ENCODE measurements at places on chromosomes 3 and 15. TPM values are rescaled to one million over a fixed set of nuclear protein-coding genes. Genes with fewer than 3 reads are reported as not detected.

Gene CFAP44
- total RNA-seq: 1.3 TPM

Gene TLR9
- total RNA-seq: not detected

Gene RYK
- total RNA-seq: 29.3 TPM

Gene GOLGA6L7
- total RNA-seq: not detected

Gene SERPINI1
- total RNA-seq: 1.1 TPM

Gene HLTF
- total RNA-seq: 10.8 TPM

Gene CCR3
- total RNA-seq: not detected

Gene ACP3
- total RNA-seq: 39.2 TPM

Gene SPESP1
- not detected for total RNA-seq

Gene PIF1
- total RNA-seq: 5.5 TPM

DNA sequence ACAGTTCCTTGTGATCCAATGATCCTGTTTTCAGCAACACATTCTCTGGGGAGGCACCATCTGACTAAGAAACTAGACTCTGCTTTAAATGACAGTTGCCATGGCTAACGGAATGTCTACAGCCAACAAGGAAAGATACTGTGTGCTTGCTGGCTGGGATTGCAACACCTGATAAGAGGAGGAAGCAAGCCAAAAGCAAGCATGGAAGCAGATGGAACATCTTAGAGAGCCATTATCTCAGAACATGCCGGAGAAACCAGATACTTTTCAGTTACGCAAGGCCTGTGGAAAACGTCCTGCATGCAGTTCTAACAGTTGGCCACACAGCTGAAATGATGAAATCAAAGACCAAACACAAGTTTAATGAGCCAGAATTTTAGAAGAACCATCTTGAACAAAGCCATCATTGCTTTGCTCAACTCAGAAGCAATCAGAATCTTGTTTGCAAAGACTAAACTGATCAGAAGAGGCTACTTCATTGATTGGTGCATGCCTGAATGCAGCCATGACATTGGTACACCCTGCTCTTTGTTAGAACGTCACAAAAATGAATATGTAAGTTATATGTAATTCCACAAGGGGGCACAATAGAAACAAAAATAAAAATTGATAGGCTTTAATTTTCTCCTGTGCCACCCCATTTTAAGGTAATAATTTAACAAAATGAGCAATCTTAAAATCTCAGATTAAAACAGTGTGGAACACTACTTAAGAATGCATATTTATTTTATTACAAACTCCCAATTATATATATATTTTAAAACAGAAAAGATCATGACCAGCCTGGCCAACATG is 50.8 kb downstream of the GXYLT2 start:
- no peaks in the 10 kb centered on the region for H3K27me3 ChIP-seq
- DNase-seq: no peak
- H3K36me3 ChIP-seq: no peaks in the 10 kb centered on the region
- no peak overlapping the region for H3K4me3 ChIP-seq
- no peak overlapping the region for H3K27ac ChIP-seq
- peaks cover 5% of the 10 kb centered on the region for H3K4me1 ChIP-seq

DNA sequence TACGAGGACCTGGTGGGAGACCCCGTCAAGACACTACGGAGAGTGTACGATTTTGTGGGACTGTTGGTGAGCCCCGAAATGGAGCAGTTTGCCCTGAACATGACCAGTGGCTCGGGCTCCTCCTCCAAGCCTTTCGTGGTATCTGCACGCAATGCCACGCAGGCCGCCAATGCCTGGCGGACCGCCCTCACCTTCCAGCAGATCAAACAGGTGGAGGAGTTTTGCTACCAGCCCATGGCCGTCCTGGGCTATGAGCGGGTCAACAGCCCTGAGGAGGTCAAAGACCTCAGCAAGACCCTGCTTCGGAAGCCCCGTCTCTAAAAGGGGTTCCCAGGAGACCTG is 2.5 kb downstream of the CHST2 start:
- no peak for DNase-seq
- H3K4me3 ChIP-seq: no peak overlapping the region
- no peaks in the 10 kb centered on the region for H3K27me3 ChIP-seq
- no peaks in the 10 kb centered on the region for H3K36me3 ChIP-seq
- H3K4me1 ChIP-seq: peaks cover 12% of the 10 kb centered on the region

DNA sequence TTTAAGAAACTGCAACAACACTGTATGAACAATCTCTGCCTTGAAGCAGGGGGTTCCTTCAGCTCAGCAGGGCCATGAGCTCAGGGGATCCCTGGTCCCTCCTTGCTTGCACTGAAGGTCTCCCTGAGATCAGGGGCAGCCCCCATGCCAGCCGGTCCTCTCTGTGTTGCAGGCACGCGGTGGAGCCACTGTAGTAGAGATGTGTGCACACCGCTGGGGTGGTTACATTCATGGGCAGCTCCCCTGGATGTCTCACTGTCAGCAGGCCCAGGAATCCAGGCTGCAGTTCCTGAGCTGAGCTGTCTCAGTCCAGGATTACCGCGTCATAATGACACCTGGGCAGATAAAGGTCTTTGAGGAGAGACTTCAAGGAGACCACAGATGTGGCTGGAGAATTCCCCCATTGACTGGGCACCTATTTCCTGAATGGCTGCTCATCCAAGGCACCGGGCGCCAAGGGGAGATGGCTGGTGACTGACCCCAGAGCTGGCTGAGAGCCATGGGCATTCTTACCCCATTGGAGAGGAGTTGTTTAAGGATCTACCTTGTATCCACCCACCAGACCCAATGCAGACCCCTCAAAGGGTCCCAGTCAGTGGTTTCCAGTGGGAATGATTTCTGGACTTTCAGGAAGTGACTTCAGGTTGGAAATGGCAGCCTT is 10.4 kb upstream of the KLF13 start:
- no peaks in the 10 kb centered on the region for H3K27me3 ChIP-seq
- H3K27ac ChIP-seq: no peak overlapping the region
- DNase-seq: no peak
- H3K36me3 ChIP-seq: no peaks in the 10 kb centered on the region
- H3K4me1 ChIP-seq: no peaks in the 10 kb centered on the region

GRCh38 chr15:68303134-68303533 is 25.6 kb downstream of the FEM1B start:
- H3K4me3 ChIP-seq: no peak overlapping the region
- no peak for DNase-seq
- no peaks in the 10 kb centered on the region for H3K36me3 ChIP-seq
- H3K4me1 ChIP-seq: peaks cover 15% of the 10 kb centered on the region
- H3K27me3 ChIP-seq: no peaks in the 10 kb centered on the region

- H3K4me3 ChIP-seq: no peak overlapping the region
- peak overlapping the region; percentile 30 for H3K27ac ChIP-seq
- no peak for DNase-seq
These were observed 374.1 kb upstream of the TBL1XR1 start for GRCh38 chr3:177571271-177571943.

- DNase-seq: no peak
- no peaks in the 10 kb centered on the region for H3K27me3 ChIP-seq
- H3K4me3 ChIP-seq: no peak overlapping the region
- H3K36me3 ChIP-seq: no peaks in the 10 kb centered on the region
- no peaks in the 10 kb centered on the region for H3K4me1 ChIP-seq
- H3K27ac ChIP-seq: no peak overlapping the region
These were observed 246.5 kb downstream of the ULK4 start for GRCh38 chr3:41715376-41715775.

GRCh38 chr15:48437178-48437577 is 105.9 kb downstream of the DUT start:
- peaks cover 8% of the 10 kb centered on the region for H3K4me1 ChIP-seq
- no peak for DNase-seq
- no peaks in the 10 kb centered on the region for H3K27me3 ChIP-seq
- no peak overlapping the region for H3K27ac ChIP-seq
- no peak overlapping the region for H3K4me3 ChIP-seq

DNA sequence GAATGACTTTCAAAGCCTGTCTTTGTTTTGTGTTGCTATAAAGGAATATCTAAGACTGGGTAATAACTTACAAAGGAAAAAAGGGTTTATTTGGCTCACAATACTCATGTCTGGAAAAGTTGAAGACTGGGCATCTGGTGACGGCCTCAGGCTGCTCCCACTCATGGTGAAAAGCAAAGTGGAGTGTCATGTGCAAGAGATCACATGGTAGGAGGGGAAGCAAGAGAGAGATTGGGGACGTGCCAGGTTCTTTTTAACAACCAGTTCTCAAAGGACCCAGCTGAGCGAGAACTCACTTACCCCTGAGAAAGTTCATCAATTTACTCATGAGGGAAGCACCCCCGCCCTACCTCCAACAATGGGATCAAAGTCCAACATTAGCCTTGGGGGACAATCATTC is 929.4 kb downstream of the ROBO1 start:
- no peaks in the 10 kb centered on the region for H3K27me3 ChIP-seq
- no peak overlapping the region for H3K4me3 ChIP-seq
- no peaks in the 10 kb centered on the region for H3K4me1 ChIP-seq
- no peak overlapping the region for H3K27ac ChIP-seq
- no peak for DNase-seq
- no peaks in the 10 kb centered on the region for H3K36me3 ChIP-seq

- DNase-seq: no peak
- no peak overlapping the region for H3K27ac ChIP-seq
- H3K36me3 ChIP-seq: no peaks in the 10 kb centered on the region
- no peak overlapping the region for H3K4me3 ChIP-seq
- H3K27me3 ChIP-seq: no peaks in the 10 kb centered on the region
- peaks cover 11% of the 10 kb centered on the region for H3K4me1 ChIP-seq
These were observed 39.8 kb downstream of the UBE2E1 start for GRCh38 chr3:23845326-23846216.

GRCh38 chr3:31721676-31722075 is 189.0 kb downstream of the STT3B start:
- H3K4me3 ChIP-seq: no peak overlapping the region
- H3K27ac ChIP-seq: no peak overlapping the region
- H3K27me3 ChIP-seq: no peaks in the 10 kb centered on the region
- no peaks in the 10 kb centered on the region for H3K4me1 ChIP-seq
- H3K36me3 ChIP-seq: no peaks in the 10 kb centered on the region

DNA sequence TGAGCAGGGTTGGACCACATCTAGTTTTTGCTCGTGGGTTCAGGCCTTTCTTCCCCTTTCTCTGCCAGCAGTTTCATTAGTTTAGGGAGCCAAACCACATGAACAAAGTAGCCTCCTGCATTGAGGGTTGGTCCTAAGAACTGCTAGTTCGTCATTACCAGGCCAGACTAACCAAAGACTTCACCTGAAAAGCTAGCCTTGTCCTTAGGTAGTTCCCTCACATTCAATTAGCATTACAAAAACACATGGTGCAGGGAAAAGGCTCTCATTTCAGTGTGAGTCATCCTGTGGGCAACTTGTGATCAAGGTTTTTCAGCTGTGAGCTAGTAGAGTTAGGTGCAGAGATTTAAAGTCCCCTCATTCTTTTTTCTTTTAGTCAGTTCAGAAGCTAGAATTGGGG is 279.3 kb upstream of the CTNNB1 start:
- H3K27ac ChIP-seq: no peak overlapping the region
- no peak overlapping the region for H3K4me3 ChIP-seq
- no peaks in the 10 kb centered on the region for H3K36me3 ChIP-seq
- no peaks in the 10 kb centered on the region for H3K4me1 ChIP-seq
- no peak for DNase-seq
- no peaks in the 10 kb centered on the region for H3K27me3 ChIP-seq

GRCh38 chr15:100192097-100193080 is 149.4 kb downstream of the ADAMTS17 start:
- peaks cover 4% of the 10 kb centered on the region for H3K4me1 ChIP-seq
- DNase-seq: no peak
- H3K27me3 ChIP-seq: no peaks in the 10 kb centered on the region
- H3K27ac ChIP-seq: no peak overlapping the region

DNA sequence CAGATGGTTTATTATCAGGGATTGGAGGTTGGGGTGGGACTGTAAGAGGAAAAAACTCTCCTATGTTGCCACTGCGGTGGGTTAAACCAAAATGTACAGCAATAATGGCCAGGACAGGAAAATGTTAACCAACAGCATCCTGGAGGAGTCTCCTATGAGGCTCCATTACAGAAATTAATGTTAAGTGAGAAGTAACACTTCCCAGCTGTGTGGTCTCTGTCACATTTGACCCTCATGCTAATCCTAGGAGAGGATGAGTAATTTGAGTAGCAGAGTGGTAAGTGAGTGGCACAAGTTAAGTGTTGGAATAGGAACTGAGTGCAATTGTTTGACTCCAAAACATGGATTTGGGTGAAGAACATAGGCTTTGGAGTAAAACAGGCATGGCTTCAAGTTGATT is 39.0 kb downstream of the ARHGEF3 start:
- H3K27me3 ChIP-seq: no peaks in the 10 kb centered on the region
- H3K4me1 ChIP-seq: peaks cover 20% of the 10 kb centered on the region
- H3K27ac ChIP-seq: no peak overlapping the region
- no peak for DNase-seq
- H3K36me3 ChIP-seq: no peaks in the 10 kb centered on the region

GRCh38 chr15:95280711-95281110 is 1049.3 kb downstream of the MCTP2 start:
- no peaks in the 10 kb centered on the region for H3K4me1 ChIP-seq
- no peaks in the 10 kb centered on the region for H3K27me3 ChIP-seq
- no peak overlapping the region for H3K4me3 ChIP-seq
- no peak for DNase-seq
- no peaks in the 10 kb centered on the region for H3K36me3 ChIP-seq

- H3K27me3 ChIP-seq: no peaks in the 10 kb centered on the region
- no peak overlapping the region for H3K27ac ChIP-seq
- no peak overlapping the region for H3K4me3 ChIP-seq
- H3K4me1 ChIP-seq: no peaks in the 10 kb centered on the region
- no peak for DNase-seq
- H3K36me3 ChIP-seq: no peaks in the 10 kb centered on the region
These were observed 270.9 kb downstream of the FHIT start for GRCh38 chr3:60980342-60980692.

- DNase-seq: no peak
- H3K36me3 ChIP-seq: peaks cover 41% of the 10 kb centered on the region
- H3K4me1 ChIP-seq: no peaks in the 10 kb centered on the region
- H3K27me3 ChIP-seq: no peaks in the 10 kb centered on the region
- no peak overlapping the region for H3K27ac ChIP-seq
- H3K4me3 ChIP-seq: no peak overlapping the region
These were observed 13.1 kb upstream of the ITPKA start for GRCh38 chr15:41480396-41481140.

DNA sequence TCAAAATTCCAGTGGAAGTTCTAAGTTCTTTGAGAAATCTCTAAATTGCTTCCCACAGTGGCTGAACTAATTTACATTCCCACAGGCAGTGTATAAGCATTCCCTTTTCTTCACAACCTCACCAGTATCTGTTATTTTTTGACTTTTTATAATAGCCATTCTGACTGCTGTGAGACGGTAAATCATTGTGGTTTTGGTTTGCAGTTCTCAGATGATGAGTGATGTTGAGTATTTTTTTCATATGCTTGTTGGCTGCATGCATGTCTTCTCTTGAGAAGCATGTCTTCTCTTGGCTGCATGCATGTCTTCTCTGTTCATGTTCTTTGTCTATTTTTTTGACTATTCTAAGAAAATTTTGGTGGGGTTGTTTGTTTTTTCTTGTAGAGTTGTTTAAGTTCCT is 499.6 kb upstream of the CCDC54 start:
- no peak overlapping the region for H3K27ac ChIP-seq
- no peak for DNase-seq
- no peak overlapping the region for H3K4me3 ChIP-seq
- H3K4me1 ChIP-seq: no peaks in the 10 kb centered on the region
- H3K27me3 ChIP-seq: no peaks in the 10 kb centered on the region
- H3K36me3 ChIP-seq: no peaks in the 10 kb centered on the region

- H3K27ac ChIP-seq: peak overlapping the region; percentile 55
- no peaks in the 10 kb centered on the region for H3K27me3 ChIP-seq
- no peak for DNase-seq
- no peak overlapping the region for H3K4me3 ChIP-seq
- peaks cover 19% of the 10 kb centered on the region for H3K4me1 ChIP-seq
These were observed 21.0 kb downstream of the PFKFB4 start for GRCh38 chr3:48535578-48535977.
